Naive B cell (primary cell): ENCODE measurements at places on chromosomes 11 and 22. TPM values are rescaled to one million over a fixed set of nuclear protein-coding genes. Genes with fewer than 3 reads are reported as not detected.

DNA sequence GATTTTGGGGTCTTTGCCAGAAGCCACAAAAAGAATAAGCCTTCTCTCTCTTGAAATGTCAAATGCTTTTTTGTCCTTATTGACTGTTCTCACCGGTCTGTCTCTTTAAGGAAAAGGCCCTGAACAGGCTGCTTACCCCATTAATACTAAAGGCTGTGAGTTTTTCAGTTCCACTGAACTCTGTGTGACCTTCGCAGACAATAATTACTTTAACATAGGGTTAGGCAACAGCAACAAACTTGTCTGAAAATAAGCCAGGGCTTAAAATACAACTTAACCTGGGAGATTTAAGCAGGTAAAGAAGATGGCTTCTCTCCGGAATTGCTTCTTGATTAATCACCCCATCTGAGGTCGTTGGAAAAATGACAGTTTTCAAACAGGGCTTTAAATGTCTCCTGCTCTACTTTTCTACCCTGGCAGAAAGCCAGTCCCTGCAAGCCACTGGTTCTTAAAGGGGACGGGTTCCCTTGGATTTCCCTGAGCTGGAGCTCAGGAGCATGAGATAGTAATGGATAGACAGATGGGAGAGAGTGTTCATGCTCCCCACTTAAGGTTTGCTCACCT lies 69.4 kb downstream of the ARL14EP start:
- DNase-seq = no peak

The ZDHHC13 gene
- 12.3 TPM for polyA plus RNA-seq

The MLC1 gene
- not detected for polyA plus RNA-seq

DNA sequence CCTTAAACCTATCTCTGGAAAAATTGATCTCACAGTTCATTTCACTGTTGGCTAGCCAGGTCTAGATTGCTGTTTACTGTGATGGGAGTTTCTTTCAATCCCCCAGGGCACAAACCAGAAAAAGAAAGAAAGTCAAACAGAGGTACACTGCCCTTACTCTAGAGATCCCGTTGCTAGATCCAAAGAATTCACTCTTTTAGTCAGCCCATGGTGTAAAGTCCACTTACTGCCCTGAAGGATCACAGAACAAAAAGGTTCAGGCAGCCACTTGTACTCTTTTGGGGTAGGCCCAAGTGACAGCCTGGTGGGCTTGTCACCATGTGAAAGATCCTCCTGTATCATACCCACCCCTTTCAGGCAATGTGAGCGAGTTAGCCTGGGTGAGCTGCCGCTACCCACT lies 162.6 kb upstream of the CCDC179 start:
- DNase-seq = no peak

DNA sequence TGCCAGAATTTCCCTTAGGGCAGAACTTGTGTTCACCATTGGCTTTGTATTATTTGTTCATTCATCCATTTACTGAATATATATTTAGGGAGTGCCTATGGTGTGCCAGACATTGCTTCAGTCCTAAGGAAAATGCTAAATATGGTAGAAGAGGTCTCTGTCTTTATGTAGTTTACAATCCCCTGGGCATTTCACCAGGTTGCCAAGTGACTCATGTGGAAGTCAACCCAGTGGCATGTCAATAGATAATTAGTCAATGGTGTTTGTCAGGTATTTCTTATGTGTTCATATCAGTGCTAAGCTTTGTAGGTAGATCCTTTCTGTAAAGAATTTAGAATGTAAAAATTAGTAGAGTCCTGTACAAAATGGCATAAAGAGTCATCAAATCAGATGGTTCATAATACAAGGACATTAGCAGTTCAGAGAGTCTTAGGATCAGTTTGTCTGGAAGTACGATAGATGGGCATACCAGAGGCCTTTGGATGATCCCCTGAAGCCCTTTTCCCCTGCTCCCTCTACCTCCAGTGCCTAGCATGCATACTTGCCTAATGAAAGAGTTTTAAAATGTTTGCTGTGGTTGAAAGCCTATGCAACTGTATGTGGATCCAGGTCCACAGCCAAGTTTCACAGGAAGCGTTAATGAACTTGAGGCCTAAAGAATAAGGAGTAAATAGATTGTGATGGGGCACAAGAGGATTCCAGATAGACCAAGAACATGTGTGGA lies 58.5 kb upstream of the SESN3 start:
- DNase-seq = no peak

- DNase-seq = no peak
Observed at GRCh38 chr11:119669487-119669886, 59.5 kb downstream of the NECTIN1 start.

GRCh38 chr22:36299295-36299694 lies 46.4 kb downstream of the APOL1 start:
- DNase-seq = no peak

The SORL1 gene
- 64.5 TPM for polyA plus RNA-seq

DNA sequence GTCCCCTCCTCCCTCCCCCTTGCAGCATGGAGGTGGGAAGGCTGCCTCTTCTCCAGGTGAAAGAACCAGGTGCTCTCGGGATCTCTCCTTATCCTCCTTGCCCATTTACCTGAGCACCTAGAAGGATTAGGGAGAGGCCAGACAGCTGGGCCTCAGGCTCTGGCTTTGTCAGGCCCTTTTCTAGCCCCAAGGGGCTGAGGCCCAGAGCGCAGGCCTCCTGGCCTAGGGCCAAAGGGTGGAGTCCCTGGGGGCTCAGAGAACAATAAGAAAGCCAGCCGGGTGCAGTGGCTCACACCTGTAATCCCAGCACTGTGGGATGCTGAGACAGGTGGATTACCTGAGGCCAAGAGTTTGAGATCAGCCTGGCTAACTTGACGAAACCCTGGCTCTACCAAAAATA lies 5.4 kb upstream of the TTLL1 start:
- no peak for DNase-seq

GRCh38 chr11:58127350-58127749 lies 2.0 kb upstream of the OR9I1 start:
- no peak for DNase-seq

The TMEM138 gene
- polyA plus RNA-seq = 56.4 TPM

The MORC2 gene
- polyA plus RNA-seq = 0.76 TPM

DNA sequence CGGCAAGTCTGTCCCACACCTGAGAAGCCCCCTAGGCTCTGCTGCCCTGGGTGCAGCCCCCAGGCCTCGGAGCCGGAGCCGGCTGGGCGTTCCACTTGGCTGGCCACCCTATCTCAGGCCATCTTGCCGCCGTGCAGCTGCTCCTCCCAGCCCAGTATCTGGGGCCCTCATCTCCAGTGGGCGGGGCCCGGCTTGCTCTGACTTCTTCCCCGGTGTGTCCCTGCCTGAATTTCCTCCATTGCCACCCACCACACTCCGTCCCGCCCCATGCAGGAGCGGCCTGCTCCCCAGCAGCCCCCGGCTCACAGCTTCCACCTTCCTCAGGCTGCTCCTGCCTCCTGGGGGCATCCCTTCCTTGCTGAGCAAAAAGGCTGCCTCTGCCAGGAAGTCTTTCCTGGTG lies 46.6 kb downstream of the WNT7B start:
- no peak for DNase-seq

GRCh38 chr11:11436715-11437313 lies 83.8 kb upstream of the CSNK2A3 start:
- no peak for DNase-seq

DNA sequence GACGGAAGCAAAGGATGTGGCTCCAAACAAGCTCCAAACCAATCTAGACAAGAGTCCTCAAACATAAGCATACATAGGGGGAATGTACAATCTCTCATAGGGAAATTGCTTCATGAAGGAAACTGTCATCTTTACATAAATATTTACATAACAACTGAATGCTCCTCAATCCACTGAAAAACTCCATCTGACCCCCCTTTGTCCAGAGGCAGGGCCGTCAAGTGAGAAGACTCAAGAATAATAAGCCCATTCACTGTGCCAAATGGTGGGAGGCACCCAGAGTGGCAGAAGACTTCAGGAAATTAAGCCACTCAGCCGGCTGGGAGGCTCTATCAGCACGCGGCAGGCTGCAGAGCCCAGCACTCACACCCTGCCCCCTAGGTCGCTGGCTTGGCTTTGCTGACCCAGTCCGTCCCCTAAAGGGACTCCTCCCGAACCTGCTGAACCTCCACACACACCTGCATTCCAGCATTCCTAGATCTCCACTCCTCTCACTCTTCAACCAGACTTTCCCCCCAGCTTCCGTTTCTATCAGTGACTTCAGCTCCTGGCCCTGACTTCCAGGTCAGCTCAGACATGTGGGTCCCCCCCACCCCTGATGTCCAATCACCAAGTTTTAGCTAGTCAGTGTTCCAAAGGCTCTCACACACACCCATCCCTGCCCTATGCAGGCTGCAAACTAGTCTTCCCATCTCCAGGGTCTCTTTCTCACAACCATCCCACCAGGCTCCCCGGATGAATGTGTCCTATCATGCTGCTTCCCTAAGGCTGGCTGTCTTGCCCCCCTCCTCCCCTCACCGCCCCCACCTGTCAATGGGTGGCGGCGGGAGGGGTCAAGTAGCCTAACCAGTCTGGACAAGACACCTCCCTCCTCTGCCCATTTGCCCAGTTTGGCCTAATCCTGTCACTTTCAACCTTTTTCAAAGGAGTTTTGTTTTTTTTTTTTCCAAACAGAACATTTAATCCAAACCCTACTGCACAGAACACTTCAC lies 11.3 kb downstream of the VPS37C start:
- no peak for DNase-seq

GRCh38 chr11:9533736-9534473 lies 39.6 kb upstream of the WEE1 start:
- DNase-seq = no peak

The MPZL3 gene
- 0.89 TPM for polyA plus RNA-seq

The SCN2B gene
- not detected for polyA plus RNA-seq

- no peak for DNase-seq
Observed at GRCh38 chr22:47748271-47748670, 985.8 kb downstream of the TBC1D22A start.

The FXYD6 gene
- polyA plus RNA-seq = not detected

DNA sequence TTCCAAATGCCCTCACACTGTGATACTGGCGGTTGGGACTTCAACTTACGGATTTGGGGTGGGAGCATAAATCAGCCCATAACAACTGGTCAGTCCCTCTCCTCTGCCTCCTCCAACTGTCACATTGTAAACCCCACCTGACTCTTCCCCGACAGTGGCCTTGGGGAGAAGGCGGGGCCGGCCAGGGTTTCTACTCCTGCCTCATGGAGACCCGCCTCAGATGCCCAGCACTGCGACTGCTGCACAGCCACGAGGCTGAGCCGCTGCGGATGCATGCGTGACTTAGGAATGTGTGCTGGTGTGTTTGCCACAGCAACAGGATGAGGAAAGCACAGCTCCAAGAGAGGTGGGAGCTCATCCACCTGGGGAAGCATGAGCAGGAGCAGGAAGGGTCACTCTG lies 914.2 kb downstream of the NTM start:
- no peak for DNase-seq

- no peak for DNase-seq
Observed at GRCh38 chr22:30643055-30643875, 7.7 kb downstream of the SLC35E4 start.

GRCh38 chr11:60953781-60954180 lies 1.8 kb upstream of the SLC15A3 start:
- no peak for DNase-seq

GRCh38 chr22:20595461-20595860 lies 88.1 kb downstream of the MED15 start:
- no peak for DNase-seq

- DNase-seq = no peak
Observed at GRCh38 chr11:2540223-2540991, 95.6 kb downstream of the KCNQ1 start.

DNA sequence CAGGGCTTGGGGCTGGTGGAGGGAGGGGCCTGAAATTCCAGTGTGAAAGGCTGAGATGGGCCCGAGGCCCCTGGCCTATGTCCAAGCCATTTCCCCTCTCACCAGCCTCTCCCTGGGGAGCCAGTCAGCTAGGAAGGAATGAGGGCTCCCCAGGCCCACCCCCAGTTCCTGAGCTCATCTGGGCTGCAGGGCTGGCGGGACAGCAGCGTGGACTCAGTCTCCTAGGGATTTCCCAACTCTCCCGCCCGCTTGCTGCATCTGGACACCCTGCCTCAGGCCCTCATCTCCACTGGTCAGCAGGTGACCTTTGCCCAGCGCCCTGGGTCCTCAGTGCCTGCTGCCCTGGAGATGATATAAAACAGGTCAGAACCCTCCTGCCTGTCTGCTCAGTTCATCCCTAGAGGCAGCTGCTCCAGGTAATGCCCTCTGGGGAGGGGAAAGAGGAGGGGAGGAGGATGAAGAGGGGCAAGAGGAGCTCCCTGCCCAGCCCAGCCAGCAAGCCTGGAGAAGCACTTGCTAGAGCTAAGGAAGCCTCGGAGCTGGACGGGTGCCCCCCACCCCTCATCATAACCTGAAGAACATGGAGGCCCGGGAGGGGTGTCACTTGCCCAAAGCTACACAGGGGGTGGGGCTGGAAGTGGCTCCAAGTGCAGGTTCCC lies at the start of gene APOC3:
APOC3 (plus strand) TSS at position 383 of the 659 bp plus-strand sequence. CDS start 676 bp downstream, outside the sequence.
- no peak for DNase-seq

- DNase-seq = no peak
Observed at GRCh38 chr11:100815787-100816330, 128.8 kb downstream of the ARHGAP42 start.

DNA sequence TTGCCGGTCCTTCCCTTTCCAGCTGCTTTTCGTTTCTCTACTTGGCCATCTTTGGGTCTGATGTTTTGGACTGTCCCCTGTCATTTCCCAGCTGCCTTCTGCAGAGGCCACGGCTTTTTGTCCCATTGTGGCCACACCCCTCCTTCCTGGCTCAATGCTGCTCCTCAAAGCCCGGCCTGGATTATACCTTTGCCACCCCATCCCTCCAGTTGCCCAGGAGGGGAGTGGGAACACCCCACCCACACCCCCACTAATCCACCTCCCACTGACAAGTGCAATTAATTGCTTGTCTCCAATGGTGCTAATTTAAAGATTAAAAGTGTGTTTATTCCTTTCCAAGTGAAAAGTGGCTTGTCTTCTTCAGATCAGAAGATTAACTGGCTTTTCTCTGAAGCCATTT lies 34.2 kb upstream of the CSNK2A3 start:
- no peak for DNase-seq

DNA sequence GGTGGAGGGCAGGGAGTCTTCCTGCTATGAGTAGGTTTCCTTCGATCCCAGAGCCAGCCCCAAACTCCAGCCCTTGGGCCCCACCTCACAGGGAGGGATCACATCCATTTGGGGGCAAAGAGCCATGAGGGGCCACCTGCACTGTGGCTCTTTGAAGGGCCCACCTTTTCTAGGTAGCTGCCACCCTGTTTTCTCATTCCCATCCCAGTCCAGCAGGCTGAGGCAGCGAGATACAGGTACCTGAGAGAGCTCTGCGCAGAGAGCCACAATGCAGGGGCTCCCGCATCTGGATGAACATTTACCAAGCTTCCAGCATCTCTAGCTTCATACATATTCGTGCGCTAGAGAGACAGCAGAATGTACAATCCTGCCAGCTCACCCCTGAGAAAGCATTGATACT lies 16.3 kb downstream of the FXYD6 start:
- no peak for DNase-seq
